ENCODE measurements at places on chromosomes 1 and 21.
A peak's percentile ranks its signal among the peaks of the same experiment; 100 is the strongest.

- peak; percentile 16 for DNase-seq
- H3K27me3 ChIP-seq, result peaks cover 46% of the 10 kb centered on the region
- H3K27ac ChIP-seq, result no peak overlapping the region
- H3K4me1 ChIP-seq, result peaks cover 16% of the 10 kb centered on the region
- no peaks in the 10 kb centered on the region for H3K36me3 ChIP-seq
Observed at GRCh38 chr1:71046891-71047634, 553 bp downstream of the PTGER3 start.

GRCh38 chr1:228542981-228543380, 55.8 kb downstream of the RNF187 start:
- DNase-seq, result no peak
- no peak overlapping the region for H3K27ac ChIP-seq
- H3K4me3 ChIP-seq, result no peak overlapping the region
- no peaks in the 10 kb centered on the region for H3K36me3 ChIP-seq
- H3K27me3 ChIP-seq, result peaks cover 6% of the 10 kb centered on the region

- H3K27me3 ChIP-seq, result no peaks in the 10 kb centered on the region
- no peak for DNase-seq
- H3K4me3 ChIP-seq, result no peak overlapping the region
- H3K36me3 ChIP-seq, result peaks cover 32% of the 10 kb centered on the region
- H3K4me1 ChIP-seq, result peaks cover 46% of the 10 kb centered on the region
Observed at GRCh38 chr1:103514920-103515503, 10.5 kb upstream of the RNPC3 start.

DNA sequence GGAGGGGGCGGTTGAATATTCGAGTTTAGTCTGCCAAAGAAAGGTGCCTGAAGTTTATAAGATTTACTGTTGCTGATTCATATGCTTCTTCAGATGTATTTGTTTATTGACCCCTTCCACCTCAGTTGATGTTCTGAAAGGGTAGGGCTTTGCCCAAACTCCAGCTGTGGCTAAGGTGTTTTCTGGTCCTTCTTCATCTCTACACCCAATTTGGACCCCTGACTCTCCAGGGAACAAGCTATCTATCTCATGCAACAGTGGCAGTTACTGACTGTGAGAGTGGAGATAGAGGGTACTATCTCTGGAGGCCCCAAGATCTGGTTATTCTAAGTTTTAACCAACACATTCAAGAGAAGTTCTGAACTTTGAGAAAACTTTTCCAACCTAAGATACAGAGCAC, 12.6 kb upstream of the ALG14 start:
- H3K4me1 ChIP-seq, result no peaks in the 10 kb centered on the region
- peaks cover 14% of the 10 kb centered on the region for H3K27me3 ChIP-seq
- no peak for DNase-seq
- no peak overlapping the region for H3K4me3 ChIP-seq
- H3K27ac ChIP-seq, result no peak overlapping the region
- H3K36me3 ChIP-seq, result no peaks in the 10 kb centered on the region

DNA sequence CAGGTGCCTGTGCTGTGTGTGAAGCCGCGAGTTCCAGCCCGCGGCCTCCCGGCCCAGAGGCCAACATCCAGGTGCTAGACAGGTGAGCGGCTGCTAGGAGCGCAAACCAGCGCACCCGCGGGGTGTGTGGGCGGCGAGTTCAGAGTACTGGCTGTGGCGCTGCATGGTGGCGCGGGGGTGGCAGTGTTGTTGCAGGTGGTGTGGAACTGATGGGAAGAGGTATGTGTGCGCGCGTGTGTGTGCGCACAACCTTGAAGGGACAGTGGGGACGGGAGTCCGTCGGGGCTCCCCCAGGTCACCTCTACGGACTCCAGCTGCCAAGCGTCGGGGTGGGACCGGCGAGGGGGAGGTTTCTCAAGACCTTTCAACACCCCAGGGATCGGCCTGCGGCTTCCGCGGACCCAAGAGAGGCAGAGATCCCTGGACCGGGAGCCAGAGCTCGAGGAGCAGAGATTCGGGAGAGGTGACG, 433 bp upstream of the DMBX1 start:
- H3K27me3 ChIP-seq, result peaks cover 88% of the 10 kb centered on the region
- H3K27ac ChIP-seq, result peak overlapping the region; percentile 32
- H3K4me1 ChIP-seq, result peaks cover 21% of the 10 kb centered on the region
- no peaks in the 10 kb centered on the region for H3K36me3 ChIP-seq
- H3K4me3 ChIP-seq, result peak overlapping the region; percentile 67
- peak; percentile 35 for DNase-seq

DNA sequence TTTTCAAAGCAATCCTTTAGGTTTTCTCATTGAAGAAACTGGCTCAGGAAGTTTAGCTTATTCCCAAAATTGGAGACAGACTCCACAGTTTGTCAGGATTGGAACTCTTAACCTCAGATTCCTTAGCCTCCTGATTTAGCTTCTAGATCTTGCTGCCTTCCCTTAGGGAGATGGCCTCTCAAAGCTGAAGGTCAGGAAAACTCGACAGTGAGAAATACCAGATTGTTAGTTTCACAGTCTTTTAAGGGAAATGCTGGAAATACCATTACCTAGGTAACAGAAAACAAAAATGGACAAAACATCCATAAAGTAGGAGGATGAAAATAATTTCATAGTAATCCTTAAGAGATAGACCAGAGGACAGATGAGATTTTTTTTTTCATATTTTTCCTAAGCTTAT, 7.8 kb downstream of the RASAL2 start:
- no peaks in the 10 kb centered on the region for H3K4me1 ChIP-seq
- no peak overlapping the region for H3K4me3 ChIP-seq
- H3K27ac ChIP-seq, result no peak overlapping the region
- H3K36me3 ChIP-seq, result no peaks in the 10 kb centered on the region

GRCh38 chr1:184859381-184860105, 104.9 kb upstream of the EDEM3 start:
- no peak for DNase-seq
- H3K36me3 ChIP-seq, result peaks cover 3% of the 10 kb centered on the region
- H3K27ac ChIP-seq, result no peak overlapping the region
- H3K4me3 ChIP-seq, result no peak overlapping the region
- H3K4me1 ChIP-seq, result peaks cover 12% of the 10 kb centered on the region

- no peak overlapping the region for H3K4me3 ChIP-seq
- H3K36me3 ChIP-seq, result peaks cover 56% of the 10 kb centered on the region
- no peak overlapping the region for H3K27ac ChIP-seq
- no peak for DNase-seq
- no peaks in the 10 kb centered on the region for H3K27me3 ChIP-seq
Observed at GRCh38 chr21:42844411-42845113, 34.8 kb downstream of the WDR4 start.

GRCh38 chr1:79667848-79668696, 661.5 kb upstream of the ADGRL4 start:
- no peaks in the 10 kb centered on the region for H3K27me3 ChIP-seq
- H3K4me1 ChIP-seq, result no peaks in the 10 kb centered on the region
- no peak for DNase-seq

GRCh38 chr1:44537956-44538355, 132.9 kb downstream of the RNF220 start:
- H3K4me3 ChIP-seq, result no peak overlapping the region
- H3K4me1 ChIP-seq, result no peaks in the 10 kb centered on the region
- H3K27me3 ChIP-seq, result no peaks in the 10 kb centered on the region
- no peaks in the 10 kb centered on the region for H3K36me3 ChIP-seq
- H3K27ac ChIP-seq, result no peak overlapping the region

GRCh38 chr1:227949341-227949921, 1.7 kb upstream of the WNT9A start:
- H3K27ac ChIP-seq, result no peak overlapping the region
- DNase-seq, result no peak
- H3K4me1 ChIP-seq, result peaks cover 9% of the 10 kb centered on the region
- H3K27me3 ChIP-seq, result peaks cover 27% of the 10 kb centered on the region
- no peaks in the 10 kb centered on the region for H3K36me3 ChIP-seq

- H3K4me1 ChIP-seq, result peaks cover 20% of the 10 kb centered on the region
- DNase-seq, result peak; percentile 18
- peaks cover 3% of the 10 kb centered on the region for H3K27me3 ChIP-seq
- H3K36me3 ChIP-seq, result no peaks in the 10 kb centered on the region
- H3K4me3 ChIP-seq, result no peak overlapping the region
Observed at GRCh38 chr1:24705260-24706073, 39.8 kb upstream of the CLIC4 start.

DNA sequence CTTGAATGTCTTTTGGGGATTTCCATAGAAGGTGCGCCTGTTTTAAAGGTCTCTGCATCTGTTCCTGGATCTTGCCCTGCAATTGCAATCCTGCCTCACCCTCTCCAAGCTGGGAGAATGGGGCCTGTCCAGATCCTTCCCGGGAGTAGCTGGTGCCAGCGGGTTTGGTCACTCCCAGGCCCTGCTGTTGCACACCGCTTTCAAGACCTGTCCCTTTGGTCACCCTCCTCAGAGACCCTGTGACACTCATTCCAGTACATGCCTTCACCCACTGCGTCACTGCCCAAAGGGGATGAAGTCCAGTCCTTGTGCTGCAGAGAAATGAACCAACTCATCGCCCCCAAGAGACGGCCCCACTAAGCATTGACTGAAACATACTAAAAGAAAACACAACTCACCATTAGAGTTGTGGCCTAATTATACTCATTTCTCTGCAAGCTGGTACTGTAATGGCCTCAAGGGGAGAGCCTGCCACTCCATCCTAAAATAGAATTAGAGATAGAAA, 1.9 kb upstream of the IRF2BP2 start:
- H3K4me1 ChIP-seq, result peaks cover 45% of the 10 kb centered on the region
- H3K27me3 ChIP-seq, result peaks cover 6% of the 10 kb centered on the region
- peaks cover 18% of the 10 kb centered on the region for H3K36me3 ChIP-seq
- peak overlapping the region; percentile 92 for H3K4me3 ChIP-seq
- DNase-seq, result peak; percentile 30

DNA sequence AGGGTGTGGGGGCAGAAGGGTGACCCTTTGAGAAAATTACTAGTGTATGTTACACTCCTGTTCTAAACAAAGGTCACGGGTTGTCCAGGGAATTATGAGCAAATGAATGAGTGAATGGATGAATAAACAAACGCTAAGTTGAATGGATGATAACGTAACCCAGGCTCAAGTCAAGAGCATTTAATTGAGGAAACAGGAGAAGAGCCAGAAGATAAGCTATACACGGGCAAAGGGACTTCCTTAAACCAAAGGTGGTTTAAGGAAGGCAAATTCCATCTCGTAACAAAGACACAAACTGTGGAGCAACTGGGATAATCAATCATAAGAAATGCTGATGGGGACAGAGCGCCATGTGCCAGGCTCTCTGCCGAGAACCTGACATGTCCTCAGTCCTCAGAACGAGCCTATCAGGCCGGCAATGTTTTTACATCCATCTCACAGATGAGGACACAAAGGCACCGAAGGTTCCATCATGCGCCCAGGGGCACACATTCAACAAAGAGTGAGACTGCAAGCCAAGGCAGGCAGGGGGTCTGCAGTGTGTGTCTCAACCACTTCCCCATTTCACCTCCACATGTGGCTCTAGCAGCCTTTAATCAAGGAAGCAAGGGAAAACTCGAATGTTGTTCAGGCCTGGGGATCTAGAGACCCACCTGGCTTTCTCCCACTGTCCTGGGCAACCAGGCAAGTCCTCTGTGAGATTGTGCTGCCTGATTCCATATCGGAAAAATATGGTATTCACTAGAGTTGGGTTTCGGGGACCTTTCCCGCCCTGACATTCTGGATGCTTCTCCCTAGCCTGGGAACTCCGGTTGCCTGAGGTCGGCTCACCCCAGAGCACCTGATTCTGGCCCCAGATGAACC, 126.8 kb upstream of the EDN2 start:
- peaks cover 44% of the 10 kb centered on the region for H3K4me1 ChIP-seq
- DNase-seq, result no peak
- H3K27ac ChIP-seq, result no peak overlapping the region
- H3K27me3 ChIP-seq, result no peaks in the 10 kb centered on the region

GRCh38 chr1:42669936-42670335, 11.7 kb downstream of the PPIH start:
- H3K27me3 ChIP-seq, result no peaks in the 10 kb centered on the region
- no peak for DNase-seq
- H3K36me3 ChIP-seq, result peaks cover 57% of the 10 kb centered on the region
- no peak overlapping the region for H3K27ac ChIP-seq
- no peaks in the 10 kb centered on the region for H3K4me1 ChIP-seq
- H3K4me3 ChIP-seq, result no peak overlapping the region

- no peak overlapping the region for H3K4me3 ChIP-seq
- peaks cover 9% of the 10 kb centered on the region for H3K27me3 ChIP-seq
- H3K36me3 ChIP-seq, result no peaks in the 10 kb centered on the region
- no peak for DNase-seq
- peaks cover 3% of the 10 kb centered on the region for H3K4me1 ChIP-seq
Observed at GRCh38 chr1:1183833-1184775, 10.4 kb downstream of the TTLL10 start.

GRCh38 chr1:114292835-114293234, 139.2 kb upstream of the SYT6 start:
- no peak overlapping the region for H3K27ac ChIP-seq
- no peaks in the 10 kb centered on the region for H3K27me3 ChIP-seq
- no peaks in the 10 kb centered on the region for H3K36me3 ChIP-seq
- no peak for DNase-seq
- H3K4me3 ChIP-seq, result no peak overlapping the region

DNA sequence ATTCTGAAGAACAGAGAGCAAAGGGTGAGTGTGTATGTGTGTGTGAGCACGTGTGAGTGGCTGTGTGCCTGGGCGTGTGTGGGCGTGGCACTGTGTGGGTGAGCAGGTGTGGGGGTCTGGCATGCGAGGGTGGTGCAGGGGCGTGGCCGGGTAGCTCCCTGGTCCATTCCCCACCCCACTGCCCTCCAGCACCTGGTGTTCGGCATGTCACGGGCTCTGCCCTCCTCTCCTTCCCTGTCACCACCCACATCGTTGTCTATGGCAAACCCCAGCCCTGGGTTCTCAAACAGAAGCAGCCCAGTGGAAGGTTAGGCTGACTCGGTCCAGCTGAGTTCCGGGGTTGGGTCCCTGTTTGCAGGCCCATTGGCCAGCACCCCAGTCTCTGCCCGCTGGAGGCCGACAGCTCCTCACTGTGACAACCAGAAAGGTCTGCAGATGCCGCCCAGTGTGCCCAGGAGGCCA, 39.8 kb downstream of the UBE2G2 start:
- no peaks in the 10 kb centered on the region for H3K27me3 ChIP-seq
- H3K4me1 ChIP-seq, result peaks cover 16% of the 10 kb centered on the region
- H3K27ac ChIP-seq, result no peak overlapping the region
- DNase-seq, result no peak

DNA sequence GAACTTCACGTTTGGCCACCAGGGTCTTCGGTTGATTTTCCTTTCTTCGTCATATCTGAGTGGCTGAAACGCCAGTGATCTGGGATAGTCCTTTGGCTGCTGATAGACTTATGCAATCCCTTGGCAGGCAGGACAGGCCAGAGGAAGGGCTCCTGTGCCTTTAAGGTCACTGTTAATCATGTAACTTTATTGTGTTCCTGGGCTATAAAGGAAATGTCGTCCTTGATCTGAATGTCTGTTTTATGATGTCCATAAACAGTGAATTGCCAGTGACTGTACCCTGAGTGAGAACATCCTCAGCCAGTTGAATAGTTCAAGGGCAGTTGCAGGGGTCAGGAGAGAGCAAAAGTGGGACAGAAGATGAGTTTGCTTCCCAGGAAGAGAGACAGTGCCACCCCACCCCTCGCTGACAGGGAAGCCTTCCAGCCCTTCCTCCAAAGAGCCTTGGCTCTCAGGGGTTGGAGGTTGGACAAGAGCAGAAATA, 68.0 kb downstream of the PDE9A start:
- no peak overlapping the region for H3K27ac ChIP-seq
- H3K4me1 ChIP-seq, result peaks cover 13% of the 10 kb centered on the region
- no peak for DNase-seq
- H3K27me3 ChIP-seq, result no peaks in the 10 kb centered on the region

GRCh38 chr1:224852901-224853568, 76.4 kb upstream of the DNAH14 start:
- H3K27ac ChIP-seq, result no peak overlapping the region
- H3K36me3 ChIP-seq, result no peaks in the 10 kb centered on the region
- DNase-seq, result no peak
